ENCODE measurements at places on chromosomes 6 and 20.

GRCh38 chr6:140041571-140042332 is 667.3 kb upstream of the CITED2 start:
- DNase-seq = no peak

- no peak for DNase-seq
These were observed 303.6 kb downstream of the TRDN start for GRCh38 chr6:123333000-123333756.

DNA sequence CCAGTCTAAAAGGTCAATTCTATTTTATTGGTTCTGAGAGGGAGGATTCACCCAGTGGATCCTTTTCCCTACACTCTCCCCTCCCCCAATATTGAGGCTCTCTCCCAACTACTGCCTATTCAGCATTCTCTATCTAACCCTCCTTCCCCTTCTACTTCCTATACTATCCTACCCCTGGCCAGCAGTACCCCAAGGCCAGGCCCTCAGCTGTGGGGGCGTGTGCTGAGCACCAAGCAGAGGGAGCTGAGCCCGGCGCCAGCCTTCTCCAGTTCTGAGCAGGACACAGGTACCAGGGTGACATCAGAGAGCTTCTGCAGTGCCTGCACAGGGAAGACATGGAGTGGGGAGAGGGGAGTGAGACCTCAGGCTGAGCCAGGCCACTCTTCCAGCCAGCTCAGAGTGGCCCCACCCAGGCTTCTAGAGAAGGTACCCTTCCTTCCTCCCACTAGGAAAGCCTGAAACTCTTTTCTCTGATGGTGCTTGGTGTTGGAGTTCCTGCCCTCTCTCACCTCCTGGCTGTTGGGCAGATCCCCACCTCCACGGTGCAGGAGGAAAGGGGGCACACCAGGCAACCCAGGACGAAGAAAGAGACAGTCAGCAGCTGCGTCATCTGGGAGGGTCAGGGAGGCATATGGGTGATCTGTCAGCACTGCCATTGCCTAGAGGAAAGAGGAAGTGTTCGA is 1.9 kb downstream of the DDAH2 start:
- no peak for DNase-seq

DNA sequence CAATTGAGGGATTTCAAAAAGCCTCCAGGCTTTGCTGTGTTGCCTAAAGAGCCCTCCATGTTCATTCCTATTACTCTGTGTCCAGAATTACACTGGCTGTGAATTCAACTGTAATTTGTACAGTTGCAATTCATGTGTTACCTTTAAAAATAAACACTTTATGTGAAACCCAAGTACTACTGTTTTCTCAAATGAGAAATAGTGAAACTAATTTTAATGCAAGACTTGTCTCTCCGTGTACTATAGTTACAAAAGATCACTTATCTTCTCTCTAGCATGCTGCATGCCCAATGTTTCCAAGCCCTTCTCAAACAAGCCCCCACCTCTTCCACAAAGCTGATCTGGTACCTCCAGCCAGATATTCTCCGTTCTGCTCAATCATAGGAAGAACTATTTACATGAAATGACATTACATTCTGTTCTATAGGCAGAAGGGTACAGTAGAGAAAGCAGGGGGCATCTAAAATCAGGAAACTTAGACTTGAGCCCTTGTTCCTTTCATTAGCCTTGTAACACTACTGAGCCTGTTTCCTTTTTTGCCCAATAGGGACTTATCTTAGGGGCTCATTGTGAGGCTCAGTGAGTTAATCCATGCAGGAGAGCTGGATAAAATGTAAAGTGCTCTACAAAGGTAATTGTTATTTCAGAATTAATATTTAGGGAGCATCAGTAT is 12.3 kb upstream of the COL9A1 start:
- DNase-seq = no peak

DNA sequence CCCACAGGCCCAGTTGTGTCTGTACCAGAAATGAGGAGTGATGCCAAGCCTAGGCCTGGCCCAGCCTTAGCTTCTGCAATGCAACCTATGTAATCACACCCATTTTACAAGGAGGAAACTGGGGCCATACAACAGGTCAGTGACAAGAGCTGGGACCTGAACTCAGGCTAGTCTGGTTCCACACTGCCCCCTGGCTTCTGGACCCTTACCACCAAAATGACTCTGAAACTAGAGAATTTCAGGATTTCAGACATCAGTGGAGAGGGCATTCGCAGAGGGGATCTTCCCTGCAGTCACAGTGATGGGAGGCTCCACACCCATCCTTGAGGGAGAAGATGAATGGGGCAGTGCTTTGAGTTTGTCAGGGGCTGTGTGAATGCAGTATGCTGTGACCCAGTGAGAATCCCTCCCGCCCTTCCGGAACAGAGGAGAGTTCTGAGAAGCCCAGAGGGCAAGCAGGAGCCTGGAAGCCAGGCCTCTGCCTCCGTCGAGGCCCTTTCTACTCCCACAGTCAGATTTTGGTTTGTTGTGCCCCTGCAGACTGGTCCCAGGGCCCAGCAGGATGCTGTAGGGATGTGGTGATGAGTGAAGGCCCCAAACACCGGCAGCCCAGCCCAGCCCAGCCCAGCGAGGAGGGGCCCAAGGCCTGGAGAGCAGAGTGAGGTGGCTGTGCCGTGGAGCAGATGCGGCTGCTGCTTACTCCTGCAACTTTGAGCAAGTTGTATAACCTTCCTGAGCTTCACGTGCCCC is 48.1 kb upstream of the MYL9 start:
- DNase-seq = no peak

GRCh38 chr20:50014570-50015562 is 32.1 kb downstream of the SNAI1 start:
- no peak for DNase-seq

- DNase-seq = no peak
These were observed 231.6 kb downstream of the QKI start for GRCh38 chr6:163646133-163646532.

DNA sequence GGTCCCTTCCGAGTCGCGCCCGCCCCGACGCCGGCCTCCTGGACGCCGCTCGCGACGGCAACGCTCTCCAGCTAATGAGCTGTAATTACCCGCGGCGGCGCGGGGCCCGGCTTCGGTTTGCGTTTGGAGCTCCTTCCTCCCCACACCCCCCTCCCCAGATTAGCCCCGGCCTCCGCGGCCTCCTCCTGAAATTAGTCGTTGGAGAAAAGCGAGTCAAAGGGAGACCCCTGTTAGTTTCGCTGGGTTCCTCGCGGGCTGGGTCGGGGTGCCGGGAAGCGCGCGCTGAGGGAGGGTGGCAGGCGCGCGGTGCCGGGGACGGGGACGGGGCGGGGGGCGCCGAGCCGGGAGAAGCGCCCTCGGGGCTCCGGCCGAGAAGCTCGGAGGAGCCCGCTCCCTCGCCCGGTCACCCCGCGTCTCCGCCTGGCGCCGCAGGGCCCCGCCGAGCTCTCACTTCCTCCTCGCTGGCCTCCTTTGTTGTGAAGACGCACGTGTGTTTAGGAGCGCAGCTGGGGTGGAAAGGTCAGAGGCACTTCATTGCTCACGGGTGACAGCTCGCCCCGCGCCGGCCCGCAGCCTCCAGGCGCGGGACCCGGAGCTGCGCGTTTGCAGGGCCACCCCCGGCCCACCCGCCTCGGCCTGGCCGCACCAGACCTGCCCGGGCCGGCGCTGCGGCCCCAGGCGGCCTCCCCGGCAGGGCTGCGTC is 4.9 kb downstream of the FOXC1 start:
- DNase-seq = no peak

- DNase-seq = no peak
These were observed 9.1 kb upstream of the PBOV1 start for GRCh38 chr6:138227316-138227781.

DNA sequence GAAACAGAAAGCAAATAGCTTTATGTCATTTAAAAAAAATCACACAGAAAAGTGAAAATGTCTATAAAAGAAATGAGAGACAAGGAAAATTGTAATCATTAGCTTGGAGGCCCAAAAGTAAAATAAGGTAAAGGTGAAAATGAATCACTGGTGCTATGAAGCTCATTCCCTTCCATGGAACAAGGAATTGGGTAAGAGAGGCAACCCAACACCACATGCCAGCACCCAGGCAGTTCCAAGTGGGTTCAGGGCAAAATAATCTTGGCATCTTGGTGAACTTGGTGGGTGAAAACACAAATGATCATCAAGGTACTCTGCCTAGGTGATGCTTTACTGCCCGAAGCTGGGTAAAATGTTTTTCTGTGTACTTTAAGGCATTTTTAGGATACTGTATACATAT is 16.7 kb downstream of the CST4 start:
- DNase-seq = no peak

DNA sequence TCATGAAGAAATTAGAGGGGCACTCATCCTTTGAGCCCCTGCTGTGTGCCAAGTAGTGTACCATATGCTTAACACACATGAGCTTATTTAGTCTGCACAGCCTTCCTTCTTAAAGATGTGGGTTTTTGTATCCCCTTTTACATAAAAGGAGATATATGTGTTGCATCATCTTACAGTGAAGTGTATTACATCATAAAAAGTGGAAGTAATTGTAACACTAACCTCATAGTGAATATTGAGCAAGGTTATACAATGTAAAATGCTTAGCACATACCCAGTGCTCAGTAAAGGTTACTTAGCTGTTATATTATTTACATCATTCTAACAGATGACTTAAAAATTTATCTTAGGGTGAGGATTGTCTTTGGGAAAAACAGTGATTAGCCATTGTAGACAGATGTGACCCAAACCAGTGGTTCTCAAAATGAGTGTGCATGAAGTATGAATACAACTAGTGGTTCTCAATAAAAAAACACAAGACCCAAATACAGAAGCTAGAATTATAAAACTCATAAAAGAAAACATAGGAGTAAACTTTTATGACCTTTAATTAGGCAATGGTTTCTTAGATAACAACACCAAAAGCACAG is 3.8 kb upstream of the PIGU start:
- no peak for DNase-seq

DNA sequence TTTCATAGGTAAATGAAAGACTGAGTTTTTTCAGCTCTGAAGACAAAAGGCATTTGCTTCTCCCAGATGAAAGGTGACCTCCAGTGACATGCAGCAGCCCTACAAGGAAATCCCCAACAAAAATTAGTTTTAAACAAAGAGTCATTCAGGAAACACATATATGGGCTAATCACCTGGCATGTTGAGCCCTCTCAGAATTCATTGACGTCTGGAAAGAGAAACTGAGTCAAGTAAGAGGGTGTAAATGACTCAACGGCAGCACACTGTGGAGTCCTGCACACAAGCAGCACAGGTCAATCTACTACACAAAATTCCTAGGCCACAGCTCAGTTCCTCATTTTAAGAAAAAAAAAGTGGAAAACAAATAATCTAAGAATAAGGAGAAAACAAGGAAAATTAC is 592.3 kb downstream of the EPHA7 start:
- DNase-seq = no peak

GRCh38 chr6:2853769-2854395 is 12.2 kb upstream of the SERPINB1 start:
- peak; percentile 75 for DNase-seq

DNA sequence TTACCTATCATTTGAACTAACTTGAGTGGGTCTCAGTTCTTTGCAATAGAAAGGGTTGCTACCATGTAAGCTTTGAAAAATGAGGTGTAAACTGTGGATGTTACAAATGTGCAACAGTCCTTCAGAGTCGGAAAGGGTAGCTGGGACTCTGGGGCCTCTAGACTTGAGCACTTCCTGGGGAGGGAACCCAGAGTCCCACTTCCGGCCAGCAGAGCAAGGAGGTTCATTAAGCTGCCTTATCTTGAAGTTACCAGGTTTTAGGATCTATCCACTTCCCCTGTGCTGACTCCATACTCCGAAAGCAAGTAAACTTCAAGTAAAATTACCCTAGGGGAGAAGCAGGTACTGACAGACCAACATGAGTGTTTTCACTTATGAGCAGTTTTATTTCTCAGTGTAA is 9.4 kb downstream of the TRIM10 start:
- no peak for DNase-seq

- DNase-seq = no peak
These were observed 10.1 kb downstream of the PXMP4 start for GRCh38 chr20:33709905-33710541.

DNA sequence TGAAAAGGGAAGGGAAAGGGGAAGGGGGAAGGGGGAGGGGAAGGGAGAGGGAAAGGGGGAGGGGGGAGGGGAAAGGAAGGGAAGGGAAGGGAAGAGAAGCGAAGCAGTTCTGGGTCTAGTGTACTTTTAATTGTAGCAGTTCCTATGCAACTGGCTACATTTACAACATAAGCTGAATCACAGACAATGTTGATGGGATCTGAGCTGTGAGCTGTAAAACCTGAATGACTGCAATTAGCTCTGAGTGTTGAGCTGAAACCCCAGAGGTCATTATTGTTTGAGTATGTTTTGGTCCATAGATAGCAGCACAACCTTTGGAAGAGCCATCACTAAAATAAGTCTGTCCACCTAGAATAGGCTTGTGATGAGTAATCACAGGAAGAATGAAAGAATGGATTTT is 7.2 kb upstream of the ABHD12 start:
- no peak for DNase-seq

GRCh38 chr6:40627316-40627715 is 40.2 kb upstream of the LRFN2 start:
- DNase-seq = no peak

GRCh38 chr20:36491901-36492617 is 49.3 kb upstream of the MYL9 start:
- no peak for DNase-seq

DNA sequence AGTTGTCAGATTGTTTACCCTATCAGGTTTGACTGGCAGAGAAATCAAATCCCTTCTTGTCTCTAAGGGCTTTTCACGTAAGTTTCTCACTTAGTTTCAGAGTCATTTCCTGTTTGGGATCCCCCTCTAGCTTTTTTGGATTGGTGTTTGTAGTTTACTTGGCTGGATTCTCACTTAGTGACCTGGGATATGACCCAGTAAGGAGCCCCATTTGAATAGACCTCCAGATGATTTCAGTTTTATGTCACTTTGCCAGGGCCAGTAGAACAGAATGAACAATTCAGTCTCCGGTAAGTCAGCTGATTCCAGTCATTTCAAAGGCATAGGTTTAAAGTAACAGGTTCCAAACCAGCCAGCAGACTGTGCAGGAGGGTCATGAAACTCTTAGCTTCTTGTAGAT is 8.2 kb downstream of the FAM135A start:
- no peak for DNase-seq

DNA sequence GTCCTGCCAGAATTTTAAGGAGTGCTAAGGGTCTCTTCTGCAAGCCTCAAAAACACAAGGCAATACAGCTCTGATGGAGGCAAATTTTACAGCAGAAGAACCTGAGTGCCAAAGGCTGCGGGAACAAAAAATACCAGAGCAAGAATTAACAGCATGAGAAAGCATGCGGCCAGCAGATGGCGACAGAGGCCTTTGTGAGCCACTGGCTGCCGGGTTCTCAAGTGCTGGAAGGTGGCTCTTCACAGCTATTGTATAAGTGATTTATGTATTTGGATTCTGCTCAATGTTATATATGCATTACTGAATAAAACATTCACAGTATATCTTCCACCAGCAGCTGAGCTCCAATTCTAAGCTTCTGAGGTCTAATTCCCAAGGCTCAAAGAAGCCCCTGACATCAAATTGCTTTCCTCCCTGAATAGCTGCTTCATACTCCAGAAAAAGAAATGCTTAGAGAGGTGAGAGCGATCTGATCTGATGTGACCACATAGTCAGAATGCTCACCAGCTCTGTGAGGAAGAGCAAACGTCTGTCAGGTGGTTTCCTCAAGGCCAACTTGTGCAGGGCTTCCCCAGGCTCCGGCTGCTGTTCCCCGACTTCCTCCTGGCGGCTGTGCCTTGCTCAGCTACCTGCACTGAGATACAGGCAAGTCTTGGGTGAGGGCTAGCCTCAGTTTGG is 58.6 kb downstream of the PPP1R3G start:
- peak; percentile 95 for DNase-seq

Measured in omental fat pad (tissue), 4 donors.